ENCODE measurements at places on chromosomes 11 and 22. TPM values are rescaled to one million over a fixed set of nuclear protein-coding genes. Genes with fewer than 3 reads are reported as not detected.

DNA sequence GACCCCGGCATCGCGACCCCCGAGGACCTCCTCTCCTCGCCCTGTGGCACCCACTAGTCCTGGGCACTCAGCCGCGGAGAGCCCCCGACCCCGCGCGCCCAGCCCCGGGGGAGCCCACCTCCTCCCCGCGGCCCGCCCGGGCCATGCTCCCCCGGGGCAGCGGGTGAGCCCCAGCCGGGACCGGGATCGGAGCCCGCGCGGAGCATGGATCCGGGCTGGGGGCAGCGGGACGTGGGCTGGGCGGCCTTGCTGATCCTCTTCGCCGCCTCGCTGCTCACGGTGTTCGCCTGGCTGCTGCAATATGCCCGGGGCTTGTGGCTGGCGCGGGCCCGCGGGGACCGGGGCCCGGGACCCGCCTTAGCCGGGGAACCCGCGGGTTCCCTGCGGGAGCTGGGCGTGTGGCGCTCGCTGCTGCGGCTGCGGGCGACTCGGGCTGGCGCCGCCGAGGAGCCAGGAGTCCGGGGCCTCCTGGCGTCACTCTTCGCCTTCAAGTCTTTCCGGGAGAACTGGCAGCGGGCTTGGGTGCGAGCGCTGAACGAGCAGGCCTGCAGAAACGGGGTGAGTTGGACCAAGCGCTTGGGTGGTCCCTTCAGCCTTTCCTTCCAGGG lies 498 bp downstream of the C2CD2L start:
- no peak for DNase-seq

- no peak for DNase-seq
Measured at GRCh38 chr11:16182553-16182952, 173.8 kb downstream of the SOX6 start.

DNA sequence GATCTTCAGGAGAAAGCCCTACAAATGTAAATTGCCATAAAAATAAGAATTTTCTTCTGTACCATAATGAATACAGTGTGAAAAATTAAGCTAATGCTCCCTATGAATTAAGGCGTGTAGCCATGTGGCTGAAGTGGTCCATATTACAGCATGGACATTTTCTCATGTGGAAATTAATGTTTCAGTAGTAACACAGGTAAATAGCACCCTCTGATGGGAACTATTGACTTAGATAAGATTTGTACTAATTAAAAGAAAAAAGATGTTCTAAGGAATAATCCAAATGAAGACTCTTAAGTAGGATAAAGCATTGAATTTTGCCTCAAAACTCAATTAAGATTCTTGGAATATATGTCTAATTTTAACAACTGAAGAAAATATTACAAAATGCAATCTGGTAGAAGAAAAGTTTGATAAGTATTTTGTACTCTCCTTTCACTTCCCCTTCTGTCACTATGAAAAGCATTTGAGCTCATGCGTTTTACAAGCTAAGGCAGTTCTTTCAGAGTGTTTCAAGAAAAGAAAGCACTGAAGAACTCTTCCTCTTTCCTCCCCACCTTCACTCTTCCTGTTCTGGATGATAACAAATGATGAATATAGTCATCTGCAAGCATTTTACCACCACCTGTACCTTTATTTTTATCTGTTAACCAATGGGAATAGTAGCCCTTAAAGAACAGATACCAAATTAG lies 9.9 kb upstream of the OR8D2 start:
- no peak for DNase-seq

- DNase-seq = no peak
Measured at GRCh38 chr22:20015971-20016733, 471 bp downstream of the ARVCF start.

DNA sequence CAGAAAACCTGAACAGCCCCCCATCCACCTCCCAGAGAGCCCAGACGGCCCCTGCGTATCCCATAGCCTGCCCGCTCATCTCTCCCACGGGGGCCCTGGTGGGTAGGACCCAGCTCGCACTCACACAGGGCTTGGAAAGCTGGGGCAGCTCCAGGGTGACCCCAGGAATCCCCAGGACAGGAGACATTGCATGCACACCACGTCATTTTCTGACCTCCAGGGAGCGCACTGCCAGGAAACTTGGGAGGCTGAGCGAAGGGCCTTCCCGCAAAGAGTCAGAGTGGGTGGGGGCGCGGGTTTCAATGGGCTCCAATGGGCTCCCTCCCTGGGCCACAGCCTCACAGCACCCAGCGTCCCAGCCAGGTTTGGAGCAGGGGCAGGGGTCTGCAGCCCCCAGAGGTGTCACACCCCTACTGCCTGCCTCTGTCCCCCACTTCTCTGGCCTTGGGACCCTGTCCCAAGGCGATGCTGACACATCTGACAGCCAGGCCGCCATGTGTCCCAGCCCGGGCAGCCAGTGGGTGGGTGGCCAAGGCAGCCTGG lies 8.2 kb upstream of the SYT8 start:
- no peak for DNase-seq

DNA sequence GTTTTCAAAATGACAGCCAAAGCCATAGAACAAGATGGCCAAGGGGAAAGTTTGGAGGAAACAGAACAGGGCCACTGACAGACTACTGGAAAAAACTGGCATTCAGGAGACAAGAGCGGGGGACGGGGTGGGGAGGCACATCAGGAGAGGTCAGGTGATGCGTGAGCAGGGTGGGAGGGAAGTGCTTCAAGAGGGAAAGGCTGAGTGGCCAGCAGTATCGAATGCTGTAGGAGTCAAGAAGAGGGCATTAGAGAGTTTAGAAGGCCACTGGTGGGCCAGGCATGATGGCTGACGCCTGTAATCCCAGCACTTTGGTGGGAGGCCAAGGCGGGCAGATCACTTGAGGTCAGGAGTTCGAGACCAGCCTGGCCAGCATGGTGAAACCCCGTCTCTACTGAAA lies 8.2 kb downstream of the GTPBP1 start:
- no peak for DNase-seq

DNA sequence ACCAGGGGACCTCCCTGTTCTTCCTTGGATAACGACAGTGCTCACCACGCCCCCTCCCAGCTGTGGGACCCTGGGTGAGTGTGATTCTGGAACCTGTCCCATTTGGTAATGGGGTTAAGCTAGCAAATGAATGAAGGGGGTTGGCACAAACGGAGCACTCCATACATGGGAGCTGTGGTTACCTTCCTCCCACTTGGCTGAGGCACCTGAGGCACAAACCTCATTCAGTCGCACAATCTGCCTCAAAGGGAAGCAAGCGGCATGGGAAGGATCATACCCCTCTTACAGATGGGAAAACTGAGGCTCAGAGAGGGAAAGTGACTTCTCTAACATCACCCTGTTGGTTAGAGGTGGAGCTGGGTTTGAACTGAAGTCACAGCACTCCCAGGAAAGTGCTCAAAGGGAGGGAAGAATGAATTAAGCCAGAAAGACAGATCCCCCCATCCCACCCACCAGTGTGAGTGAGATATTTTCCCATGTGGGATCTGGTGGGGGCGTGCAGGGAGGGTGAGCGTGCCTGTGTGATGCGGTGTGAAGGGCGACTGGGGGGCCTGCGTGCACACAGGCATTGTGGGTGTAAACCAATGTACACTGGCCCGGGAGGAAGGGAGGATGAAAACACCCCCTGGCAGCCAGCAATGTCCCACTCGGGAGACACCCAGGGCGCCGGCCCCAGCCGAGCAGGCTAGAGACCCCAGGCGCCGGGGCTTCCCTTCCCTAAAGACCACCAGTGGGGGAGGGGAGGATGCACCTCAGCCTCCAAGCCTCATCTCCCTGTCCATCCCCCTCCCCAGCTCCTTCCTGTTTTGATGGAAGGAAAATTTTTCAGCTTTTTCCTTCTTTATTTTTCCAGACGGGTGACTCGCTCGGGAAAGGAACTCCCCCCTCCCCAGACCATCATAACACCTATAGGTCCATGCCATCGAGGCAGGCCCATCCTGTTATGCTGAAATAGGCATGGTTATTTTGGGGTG lies 8.0 kb upstream of the PDGFB start:
- DNase-seq = no peak

DNA sequence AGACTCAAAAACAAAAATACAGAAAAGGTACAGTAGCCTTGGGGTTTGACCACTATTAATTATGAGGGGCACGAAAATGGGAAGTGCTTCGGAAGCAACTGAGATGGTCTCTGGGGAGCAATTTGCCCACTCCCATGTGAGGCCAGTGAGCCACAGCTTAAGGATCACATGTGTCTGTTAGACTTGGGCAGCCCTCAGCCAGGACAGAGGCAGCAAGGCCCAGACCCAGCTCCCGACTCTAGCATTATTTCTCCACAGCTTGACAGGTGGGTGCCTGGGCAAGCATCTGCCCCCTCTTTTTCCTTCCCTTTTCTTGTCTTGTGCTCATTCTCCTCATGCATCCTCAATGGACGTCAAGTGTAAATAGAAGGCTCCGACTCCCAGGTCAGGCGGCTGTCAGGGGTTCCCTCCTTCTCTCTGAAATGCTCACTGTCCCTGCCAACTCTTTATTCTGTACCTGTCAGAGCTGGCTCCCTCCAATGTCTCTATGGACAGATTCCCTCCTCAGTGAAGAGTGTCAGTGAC lies 137.0 kb upstream of the RCN1 start:
- no peak for DNase-seq

The MFRP gene
- total RNA-seq = not detected

The SAA4 gene
- total RNA-seq = not detected

The GP1BB gene
- total RNA-seq = 4.4 TPM
